ENCODE measurements at places on chromosomes 3 and 15.

- no peak for DNase-seq
Observed at GRCh38 chr3:106610362-106610959, 741.6 kb upstream of the CBLB start.

DNA sequence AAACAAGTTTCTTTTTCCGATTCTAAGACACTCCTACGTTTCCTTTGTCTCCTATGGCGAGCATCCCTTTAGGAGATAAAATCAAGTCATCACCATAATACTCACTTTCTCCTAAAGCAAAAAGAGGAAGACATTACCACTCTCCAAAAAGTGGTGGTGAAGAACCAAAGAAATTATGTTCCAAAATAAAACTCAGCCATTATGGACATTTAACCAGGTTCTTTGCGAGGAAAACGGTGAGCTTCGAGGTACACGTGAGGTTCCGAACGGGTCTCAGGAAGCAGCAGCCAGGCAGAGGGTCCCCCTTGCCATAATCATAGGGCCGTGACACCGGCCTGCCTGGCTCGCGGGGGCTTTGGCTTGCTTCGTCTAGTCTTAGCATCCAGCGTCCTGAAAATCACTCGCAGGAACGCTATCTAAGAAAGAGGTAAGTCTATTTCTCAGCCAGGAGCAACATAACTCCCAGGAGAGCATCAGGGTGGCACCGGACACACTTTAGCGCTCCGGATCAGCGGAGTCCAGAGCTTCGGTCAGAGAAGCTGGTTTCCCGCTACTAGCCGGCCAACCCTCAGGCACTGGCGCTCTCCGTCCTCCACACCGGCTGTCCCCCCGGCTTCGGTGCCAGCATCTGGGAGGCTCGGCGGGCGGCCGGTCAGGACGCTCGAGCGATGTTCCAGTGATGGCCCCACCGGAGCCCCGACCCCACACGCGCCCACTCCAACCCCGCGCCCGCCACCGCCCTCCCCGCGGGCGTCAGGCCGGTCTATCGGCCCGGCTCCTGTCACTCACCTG is 581 bp downstream of the IP6K1 start:
- no peak for DNase-seq

DNA sequence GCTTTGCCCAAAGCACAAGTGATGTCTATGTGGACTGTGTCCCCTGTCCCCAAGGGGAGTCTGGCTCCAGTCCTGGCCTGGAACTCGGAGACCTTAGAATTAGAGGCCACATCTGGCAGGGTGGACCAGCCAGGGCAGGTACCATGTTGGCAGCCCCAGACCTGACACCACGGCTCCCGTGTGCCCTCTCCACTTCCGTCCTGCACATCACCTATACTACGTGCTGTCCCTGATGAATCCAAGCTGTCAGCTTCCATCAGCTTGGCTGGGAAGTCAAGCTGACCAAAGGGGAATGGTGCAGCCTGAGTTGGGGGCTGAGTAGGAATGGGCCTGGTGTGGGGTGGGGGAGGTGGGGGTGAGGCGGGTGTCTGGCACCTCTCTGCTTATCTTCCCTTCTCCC is 15.3 kb downstream of the C15orf39 start:
- no peak for DNase-seq

DNA sequence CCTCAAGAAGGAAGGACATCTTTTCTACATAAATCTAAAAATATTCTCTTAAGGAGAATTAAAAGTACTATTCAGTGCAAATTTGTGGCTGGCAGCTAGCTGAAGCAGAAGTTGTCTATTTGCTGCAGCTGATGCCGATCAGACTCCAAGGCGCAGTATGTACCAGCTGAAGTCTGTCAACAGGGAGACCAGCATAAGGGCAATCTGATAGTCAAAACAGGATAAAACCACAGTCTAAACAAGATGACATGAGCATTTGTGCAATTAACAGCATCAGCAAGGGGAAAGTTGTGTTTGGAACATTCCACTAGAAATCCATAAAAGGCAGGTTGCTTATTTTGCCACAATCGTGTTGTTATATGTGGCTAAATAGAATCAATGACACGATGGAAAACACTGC is 198.2 kb upstream of the ROBO2 start:
- DNase-seq = no peak

DNA sequence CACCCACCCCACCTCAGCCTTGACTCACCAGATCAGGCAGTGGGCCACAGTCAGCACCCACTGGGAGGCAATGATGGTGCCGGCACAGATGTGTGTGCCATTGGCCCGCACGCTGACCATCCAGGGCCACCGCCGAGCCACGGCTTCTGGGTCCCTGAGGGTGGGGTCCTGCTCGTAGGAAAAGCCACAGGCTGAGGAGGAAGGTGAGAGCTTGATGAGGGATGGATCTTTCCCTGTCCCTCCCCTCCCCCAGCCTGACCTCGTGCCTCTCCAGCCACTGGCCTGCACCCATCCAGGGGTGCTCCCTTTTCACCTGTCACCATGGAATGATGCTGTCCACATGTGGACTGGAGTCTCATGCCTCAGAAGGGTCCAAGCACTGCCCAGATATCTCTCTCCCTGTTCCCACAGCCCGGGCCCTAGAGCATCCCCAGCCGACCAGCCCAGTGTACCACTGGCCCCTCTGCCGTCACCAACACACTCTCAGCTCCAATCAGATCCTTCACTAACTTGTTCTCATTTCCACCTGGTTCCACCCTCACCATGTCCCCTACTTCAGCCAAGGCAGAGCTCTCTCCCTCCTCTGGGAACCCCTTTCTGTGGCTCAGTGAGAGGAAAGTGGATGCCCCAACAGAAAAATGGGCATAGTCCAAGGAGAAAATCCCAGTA is 2.0 kb downstream of the PRSS50 start:
- DNase-seq = no peak

- DNase-seq = no peak
Observed at GRCh38 chr3:159994182-159994581, 5.5 kb downstream of the IL12A start.

DNA sequence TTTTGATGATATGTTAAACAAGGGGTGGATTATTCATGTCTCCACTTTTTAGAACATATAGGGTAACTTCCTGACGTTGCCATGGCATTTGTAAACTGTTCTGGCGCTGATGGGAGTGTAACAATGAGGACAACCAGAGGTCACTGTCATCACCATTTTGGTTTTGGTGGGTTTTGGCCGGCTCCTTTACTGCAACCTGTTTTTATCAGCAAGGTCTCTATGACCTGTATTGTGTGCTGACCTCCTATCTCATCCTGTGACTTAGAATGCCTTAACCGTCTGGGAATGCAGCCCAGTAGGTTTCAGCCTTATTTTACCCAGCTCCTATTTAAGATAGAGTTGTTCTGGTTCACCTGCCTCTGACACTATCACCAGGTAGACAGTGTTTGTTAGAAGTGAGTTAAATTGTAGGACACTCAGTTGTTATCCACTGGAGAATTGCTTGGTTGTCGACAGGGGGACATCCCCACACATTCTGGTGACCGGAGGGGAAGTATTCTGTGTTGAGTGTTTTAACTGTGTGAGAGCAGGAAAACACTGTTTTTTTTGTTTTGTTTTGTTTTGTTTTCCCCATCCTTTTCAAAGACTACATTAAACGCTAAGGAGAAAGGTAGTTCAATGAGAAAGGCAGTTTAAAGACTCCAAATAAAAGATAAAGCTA is 36.9 kb upstream of the SKIL start:
- no peak for DNase-seq

GRCh38 chr15:37873336-37873735 is 61.1 kb upstream of the TMCO5A start:
- DNase-seq = no peak

- DNase-seq = no peak
Observed at GRCh38 chr15:39113741-39114140, 467.1 kb upstream of the THBS1 start.

GRCh38 chr3:172367205-172368105 is 80.8 kb downstream of the GHSR start:
- DNase-seq = no peak

DNA sequence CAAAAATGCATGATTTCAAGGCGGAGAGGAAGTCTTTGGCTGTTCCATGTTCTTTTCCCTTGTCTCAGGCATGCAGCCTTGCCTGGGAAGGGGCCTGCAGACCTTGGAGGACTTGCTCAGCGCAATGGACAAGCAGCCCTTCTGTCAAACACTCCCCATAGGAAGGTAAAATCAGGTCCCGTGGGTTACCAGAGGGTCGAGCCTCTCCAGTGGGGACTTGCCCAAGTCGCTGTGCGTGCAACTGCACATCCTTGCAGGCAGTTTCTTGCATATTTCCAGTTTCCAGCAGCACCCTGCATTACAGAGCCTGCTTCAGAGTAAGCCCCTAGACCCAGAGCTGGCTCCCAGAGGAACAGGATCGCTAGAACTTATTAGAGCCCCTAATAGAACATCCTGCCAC is 75.5 kb upstream of the KLF13 start:
- no peak for DNase-seq

DNA sequence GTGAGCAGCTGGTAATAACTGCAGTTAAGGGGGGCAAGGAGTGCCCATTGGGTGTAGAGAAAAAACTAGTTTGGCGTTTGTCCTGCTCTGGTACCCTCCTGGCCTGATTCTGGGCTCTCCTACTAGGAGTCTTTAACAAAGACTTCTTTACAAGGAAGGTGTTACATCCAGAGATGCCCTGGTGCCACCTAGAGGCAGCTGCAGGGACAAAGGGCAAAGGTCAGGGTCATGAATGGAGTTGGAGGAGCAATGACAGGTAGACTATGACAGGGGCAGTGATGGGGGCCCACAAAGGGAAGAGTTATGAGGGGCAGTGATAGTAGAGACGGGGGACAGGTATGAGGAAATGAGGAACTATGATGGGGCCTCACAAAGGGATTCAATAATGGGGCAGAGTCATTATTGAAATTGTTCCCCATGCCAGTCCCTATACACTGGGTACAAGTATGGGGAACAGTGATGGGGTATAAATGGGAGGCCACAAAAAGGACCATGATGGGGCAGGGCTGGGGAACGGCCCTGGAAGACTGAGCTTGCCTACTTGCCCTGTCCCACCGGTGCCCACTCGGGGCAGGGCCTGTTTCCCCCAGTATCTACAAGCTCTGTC is 7.9 kb downstream of the CCDC71 start:
- no peak for DNase-seq

GRCh38 chr3:124634210-124635168 is 95.8 kb upstream of the UMPS start:
- DNase-seq = no peak

GRCh38 chr3:10299175-10299574 is 6.4 kb upstream of the GHRL start:
- no peak for DNase-seq

DNA sequence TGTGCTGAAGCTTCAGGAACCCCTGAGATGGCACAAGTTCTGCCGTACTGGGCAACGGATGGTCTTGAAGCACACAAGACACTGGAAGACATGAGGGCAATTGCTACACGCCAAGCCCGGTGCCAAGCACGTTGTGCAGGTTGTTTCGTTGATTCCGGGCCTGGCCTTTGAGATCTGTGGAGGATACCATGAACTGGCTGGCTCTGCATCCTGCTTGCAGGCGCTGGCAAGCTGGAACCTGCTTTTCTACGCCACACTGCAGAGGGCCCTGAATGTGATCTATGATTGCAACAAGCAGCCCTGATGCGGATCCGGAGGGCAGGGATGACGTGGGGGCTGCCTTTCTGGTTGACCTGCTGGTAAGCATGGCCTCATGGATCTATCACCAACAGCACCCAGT is 262.5 kb upstream of the ATP10A start:
- DNase-seq = no peak

DNA sequence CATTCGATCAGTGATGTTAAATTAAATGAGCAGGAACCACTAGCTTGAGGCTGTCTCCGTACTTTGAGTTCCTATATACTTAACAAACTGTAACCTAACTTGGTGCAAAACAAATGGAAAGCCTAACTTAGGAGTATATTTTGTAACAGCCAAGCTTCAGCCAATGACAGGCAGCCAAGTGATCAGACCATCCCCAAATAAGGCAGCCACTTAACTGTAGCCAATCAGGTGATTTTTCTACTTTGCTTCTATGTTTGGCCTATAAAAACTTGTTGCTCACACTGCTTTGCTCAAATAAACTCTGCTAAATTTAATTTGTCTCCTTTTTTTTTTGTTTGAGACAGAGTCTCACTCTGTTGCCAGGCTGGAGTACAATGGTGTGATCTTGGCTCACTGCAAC is 19.3 kb upstream of the ZNF770 start:
- no peak for DNase-seq

DNA sequence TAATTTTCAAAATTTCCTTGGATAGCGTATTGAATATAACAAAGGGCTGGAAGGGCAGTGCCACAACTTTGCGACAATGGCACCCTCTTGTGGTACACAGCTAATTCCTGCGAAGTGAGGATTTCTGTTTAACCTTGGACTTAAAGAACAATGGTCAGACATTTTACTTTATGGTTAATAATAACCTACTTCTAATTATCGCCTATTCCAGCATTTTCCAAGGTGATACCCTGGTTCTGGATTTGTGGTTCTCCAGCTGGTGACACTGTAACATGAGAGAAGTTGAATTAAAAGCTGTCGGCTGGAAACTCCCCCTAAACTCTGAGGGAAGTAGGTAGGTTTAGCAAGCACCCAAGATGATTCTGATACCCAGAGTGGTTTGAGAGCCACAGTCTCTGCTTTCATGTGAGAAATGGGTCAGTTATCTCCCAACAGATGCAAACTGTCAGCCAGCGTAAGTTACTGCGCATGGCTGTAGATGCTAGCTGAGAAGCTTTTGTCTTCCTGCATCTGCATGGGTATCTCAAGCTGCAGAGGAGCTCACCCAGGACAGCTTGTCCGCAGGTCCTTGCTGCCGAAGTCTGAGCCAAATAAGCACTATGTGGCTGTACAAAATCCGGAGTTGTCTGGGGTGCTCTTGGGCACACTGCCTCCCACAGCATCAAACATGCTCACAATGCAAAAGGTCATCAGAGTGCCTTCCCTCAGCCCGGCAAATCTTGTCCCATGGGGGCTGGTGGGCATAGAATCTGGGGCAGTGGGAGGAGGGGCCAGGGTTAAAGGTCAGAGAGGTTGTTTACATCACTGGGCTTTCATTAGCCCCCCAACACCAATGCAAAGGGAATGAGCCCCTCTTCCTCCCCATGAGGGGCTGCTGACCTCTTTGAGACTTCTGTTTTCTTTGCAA is 6.6 kb upstream of the CHSY1 start:
- no peak for DNase-seq

DNA sequence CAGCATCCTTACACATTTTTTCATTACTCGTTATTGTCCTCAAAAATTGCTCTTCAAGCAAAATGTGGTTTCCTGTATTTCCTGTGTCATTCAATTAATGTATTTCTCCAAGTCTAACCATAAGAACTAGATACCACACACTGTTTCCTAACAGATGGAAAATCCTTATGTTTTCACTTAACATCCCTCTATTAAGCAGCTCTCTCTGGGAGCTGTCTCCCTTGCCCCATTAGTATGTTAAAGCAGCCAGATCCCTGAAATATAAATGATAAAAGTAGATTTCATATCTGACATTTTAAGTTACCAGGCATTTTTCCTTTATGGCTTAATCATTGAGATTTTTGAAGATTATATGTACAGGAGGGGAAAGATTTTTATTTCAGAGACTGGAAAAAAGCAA is 15.9 kb downstream of the PFN2 start:
- DNase-seq = no peak

GRCh38 chr15:48309740-48310139 is 21.5 kb upstream of the DUT start:
- DNase-seq = no peak

- no peak for DNase-seq
Observed at GRCh38 chr15:43465100-43465499, 27.9 kb downstream of the TP53BP1 start.

- DNase-seq = no peak
Observed at GRCh38 chr15:51491941-51492340, 130.6 kb downstream of the DMXL2 start.

All from NCI-H2107 (cell line).